ENCODE measurements at places on chromosomes 6 and 20.

DNA sequence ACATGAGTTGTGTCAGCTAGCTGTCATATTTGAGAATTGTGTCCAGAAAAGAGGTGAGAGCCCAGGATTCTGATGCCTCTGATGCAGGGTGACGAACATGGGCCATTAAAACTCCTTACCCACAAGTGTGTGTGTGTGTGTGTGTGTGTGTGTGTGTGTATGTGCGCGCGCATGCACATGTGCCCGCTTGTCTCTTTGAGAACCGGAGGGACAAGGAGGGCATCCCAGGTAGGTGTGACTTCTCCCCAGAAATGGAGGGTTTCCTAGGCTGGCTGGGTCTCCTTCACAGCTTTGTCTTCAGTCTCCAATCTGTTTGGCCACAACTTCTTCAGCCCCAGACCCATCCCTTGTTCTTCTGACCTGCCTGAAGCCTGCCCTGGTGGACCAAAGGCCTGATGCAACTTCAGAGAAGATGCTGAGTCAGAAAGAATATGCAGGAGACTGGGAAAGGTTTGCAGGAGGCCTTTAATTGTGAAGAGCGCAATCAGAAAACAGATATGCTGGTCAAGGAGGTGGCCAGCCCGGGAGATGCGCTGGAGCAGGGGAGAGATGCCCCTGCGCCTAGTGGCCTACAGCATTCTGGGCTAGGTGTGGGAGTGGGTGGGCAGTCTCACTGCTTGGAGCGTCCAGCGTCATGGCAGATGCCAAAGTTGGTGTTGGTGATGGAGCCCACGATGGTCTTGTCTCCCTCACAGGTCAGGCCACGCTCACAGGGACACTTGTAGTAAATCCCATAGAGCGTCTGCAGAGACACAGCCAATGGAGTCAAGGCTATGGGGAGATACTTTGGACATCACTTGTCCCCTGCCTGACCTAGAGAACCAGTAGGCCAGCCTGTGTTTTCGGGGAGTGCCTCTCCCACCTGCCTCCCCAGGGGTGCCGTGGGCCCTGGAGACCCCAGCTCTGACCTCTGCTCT lies 2.3 kb downstream of the CLPS start:
- no peak for DNase-seq

- no peak for DNase-seq
Observed at GRCh38 chr6:17096096-17096495, 5.8 kb upstream of the STMND1 start.

- DNase-seq, result no peak
Observed at GRCh38 chr6:4891141-4891540, 112.7 kb downstream of the RPP40 start.

- no peak for DNase-seq
Observed at GRCh38 chr20:38723848-38724625, at the start of gene SLC32A1. Gene SLC32A1, plus strand, starts transcription at chr20:38724486. Its CDS starts 239 bp downstream, at chr20:38724725.

DNA sequence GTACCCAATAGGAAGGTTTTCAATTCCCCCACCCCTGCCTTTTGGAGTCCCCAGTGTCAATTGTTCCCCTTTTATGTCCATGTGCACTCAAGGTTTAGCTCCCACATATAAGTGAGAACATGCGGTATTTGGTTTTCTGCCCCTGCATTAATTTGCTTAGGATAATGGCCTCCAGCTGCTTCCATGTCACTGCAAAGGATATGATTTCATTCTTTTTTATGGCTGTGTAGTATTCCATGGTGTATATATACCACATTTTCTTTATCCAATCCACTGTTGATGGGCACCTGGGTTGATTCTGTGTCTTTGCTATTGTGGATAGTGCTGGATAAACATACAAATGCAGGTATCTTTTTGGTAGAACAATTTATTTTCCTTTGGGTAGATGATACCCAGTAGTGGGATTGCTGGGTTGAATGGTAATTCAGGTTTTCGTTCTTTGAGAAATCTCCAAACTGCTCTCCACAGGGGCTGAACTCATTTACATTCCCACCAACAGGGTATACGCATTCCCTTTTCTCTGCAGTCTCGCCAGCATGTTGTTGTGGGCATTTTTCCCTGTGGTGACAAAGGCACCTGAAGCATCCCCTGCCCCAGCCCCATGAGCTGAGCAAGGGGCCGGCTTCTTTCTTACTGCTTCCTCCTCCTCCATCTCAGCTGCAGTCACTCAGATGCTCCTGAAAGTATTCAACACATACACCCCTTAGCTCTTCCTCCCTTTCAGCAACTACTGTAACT lies 66.7 kb downstream of the ELOVL2 start:
- DNase-seq, result no peak

DNA sequence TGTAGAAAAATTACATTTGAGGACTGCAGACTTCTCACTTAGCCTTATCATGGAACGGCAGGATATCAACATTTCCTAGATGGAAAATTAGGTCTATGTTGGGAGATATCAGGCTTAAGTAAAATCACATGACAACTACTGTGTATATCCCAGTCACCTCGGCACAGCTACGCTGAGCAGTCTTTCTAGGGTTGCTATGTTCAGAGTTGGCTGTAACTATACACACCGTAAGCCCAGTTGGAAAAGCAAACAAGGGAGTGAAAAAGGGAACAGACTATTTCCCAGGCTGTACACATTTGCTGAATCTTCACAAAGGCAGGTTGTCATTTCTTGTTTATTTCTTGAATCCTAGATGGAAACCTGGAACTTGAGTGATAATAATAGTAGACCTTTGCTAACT lies 80.7 kb upstream of the PTPRK start:
- DNase-seq, result peak; percentile 6

DNA sequence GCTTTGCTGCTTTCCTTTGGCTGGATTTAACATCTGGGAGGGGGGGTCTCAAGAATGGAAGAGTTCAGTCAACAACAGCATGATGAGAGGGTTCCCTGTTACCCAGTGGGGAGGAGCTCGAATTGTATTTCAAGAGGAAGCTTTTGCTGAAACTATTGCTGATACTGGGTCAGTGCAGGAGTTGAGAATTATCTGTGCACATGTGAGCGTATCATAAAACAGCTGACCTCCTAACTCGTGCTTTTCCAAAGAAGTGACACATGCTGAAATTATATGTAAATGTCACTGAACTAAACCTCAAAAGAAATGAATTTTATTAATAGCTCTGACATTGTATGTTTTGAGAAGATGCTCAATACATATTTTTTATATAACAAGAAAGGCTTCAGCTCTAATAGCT lies 96.3 kb downstream of the PHF3 start:
- DNase-seq, result no peak

DNA sequence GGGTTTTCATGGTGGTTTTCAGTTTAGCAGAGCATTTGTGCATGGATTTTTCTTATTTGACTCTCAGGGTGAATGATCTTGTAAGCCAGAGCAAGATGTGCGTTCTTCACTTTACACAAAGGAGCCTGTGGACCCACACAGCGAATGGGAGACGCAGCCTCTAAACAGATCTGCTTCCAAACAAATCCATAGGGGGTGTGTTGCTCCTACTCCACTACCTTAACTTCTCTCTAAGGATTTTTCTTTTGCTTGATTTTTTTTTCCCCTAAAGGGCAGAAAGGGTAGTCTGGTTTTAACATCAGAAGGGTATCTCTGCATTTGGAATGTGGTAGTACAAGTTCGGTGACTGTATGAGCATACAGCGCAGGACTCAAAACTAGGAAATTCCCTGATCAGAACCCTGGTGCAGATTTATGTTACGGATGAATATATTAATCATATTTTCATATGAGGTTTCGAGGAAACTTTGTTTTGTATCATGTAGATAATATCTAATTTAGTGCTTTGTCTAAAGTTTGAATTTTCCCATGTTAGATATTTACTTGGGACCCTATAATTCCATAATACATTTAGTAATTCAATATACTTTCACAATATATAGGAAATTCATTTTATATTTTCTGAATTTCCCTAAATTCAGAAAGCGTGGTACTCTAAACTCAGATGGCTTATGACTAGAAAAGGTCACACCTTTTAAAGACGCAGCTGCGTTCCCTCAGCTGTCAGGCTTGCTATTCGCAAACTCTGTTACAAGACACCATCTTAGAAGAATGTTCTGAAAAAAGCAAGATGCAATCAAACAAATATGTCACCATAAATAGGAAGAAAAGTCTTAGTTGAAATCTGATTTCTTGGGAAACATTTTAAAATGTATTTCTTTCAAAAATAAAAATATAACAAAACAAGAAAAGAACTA lies 196.9 kb downstream of the TMEM242 start:
- no peak for DNase-seq

- peak; percentile 81 for DNase-seq
Observed at GRCh38 chr6:42224222-42225028, 6.8 kb upstream of the MRPS10 start.

DNA sequence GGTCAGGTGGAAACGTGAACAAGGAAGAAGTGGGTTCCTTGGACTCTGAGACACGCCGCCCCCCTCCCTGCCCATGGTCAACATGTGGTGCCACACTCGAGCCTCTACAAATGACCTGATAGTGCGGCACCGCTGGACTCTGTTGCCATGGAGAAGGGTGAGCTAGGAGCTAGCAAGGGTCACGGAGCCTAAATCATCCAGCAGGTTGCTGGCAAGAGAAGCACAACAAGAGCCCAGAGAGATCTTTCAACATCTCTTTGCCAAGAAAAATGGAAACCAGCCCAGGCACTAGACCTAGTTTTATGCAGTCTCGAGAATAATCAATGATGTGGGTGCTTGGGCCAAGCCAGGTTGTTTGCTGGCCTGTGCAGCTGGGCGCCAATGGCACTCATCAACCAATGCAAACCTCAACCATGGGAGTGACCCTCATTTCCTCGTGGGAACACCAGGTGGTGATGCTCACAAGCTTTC lies 69.5 kb downstream of the NOL4L start:
- no peak for DNase-seq

DNA sequence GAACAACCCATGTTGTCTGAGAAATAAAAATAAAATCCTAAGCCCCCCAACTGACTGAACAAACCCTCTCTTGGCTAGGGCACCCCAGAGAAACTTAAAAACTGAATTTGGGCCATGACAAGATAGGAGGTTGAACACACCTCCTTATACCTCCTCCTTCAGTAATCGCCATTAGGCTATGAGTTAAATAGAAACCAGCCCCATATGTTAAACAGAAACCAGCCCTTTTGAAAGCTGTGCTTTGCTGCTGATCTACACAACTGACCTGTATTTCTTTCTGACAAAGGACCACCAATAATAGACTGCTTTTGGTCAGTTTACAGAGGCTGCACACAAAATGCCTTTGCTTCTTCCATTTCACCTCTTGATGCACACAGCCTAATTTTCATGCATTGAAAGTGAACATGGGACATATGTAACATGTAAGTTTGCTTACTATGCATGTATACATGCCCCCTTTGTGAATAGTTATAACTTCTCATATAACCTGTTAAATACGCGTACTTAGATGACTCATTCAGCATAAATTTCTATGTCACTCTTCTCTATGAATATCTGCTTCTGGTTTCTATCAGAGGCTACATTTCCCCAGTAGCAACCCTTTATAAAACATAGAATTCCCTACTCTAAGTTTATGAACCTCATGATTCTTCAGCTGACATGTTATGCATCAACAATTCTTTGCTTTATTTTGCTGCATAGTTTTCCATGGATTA lies 462.9 kb downstream of the COL12A1 start:
- no peak for DNase-seq

- no peak for DNase-seq
Observed at GRCh38 chr6:146938266-146938665, 266.0 kb upstream of the STXBP5 start.

GRCh38 chr6:105791179-105791578 lies 295.0 kb upstream of the PRDM1 start:
- no peak for DNase-seq

DNA sequence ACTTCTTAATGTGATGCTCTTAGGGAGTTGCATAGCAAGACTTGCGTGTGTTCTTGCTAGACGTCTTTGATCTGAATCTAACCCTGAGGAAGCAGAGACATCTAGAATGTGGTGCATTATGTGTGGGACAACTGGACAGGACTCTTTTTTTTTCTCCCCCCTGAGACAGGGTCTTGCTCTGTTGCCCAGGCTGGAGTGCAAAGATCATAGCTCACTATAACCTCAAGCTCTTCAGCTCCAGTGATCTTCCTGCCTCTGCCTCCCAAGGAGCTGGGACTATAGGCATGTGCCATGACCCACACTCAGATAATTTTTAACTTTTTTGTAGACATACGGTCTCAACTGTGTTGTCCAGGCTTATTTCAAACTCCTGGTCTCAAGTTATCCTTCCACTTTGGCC lies 34.0 kb downstream of the PCMT1 start:
- no peak for DNase-seq

GRCh38 chr6:33886673-33887144 lies 82.9 kb upstream of the MLN start:
- DNase-seq, result no peak

DNA sequence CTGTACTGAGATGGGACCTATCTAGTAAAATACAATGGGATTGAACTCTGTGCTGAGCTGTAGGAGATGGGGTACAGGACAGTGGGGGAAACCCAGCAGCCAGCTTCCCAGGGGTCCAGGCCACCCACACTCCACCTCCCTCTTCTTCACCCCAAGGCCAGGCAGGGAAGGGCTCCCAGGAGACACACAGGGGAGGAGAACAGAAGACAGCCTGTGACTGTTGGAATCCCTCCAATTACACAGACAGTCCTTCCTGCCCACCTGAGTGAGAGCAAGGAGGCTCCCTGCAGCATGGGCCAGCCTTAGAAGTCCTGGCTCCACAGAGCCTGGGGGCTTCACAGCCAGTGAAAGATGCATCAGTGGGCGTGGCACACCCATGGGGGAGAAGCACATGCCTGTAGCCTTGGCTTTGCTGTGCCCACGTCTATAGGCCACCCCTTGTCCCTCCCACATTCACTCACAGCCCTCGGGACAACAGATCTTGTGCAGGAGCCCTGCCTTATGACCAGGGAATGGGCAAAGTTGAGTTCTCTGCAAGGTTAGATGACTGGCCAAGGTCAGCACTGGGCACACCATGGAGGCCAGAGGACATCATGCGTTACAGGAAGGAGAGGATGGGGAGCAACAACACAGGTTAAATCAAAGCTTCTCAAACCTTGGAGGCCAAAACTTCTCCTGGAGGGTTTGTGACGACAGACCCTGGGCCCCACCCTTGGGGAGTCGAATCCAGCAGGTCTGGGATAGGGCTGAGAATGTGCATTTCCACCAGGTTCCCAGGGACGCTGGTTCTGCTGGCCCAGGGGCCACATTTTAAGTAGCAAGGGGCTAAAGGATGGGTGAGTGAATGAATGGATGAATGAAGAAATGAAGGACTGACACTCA lies 12.3 kb upstream of the CST7 start:
- DNase-seq, result no peak

- no peak for DNase-seq
Observed at GRCh38 chr20:56381501-56381900, 10.5 kb downstream of the AURKA start.

- peak; percentile 8 for DNase-seq
Observed at GRCh38 chr6:22737331-22737730, 168.0 kb downstream of the HDGFL1 start.
